ENCODE measurements at places on chromosomes 7 and 10.

- DNase-seq, result no peak
These were observed 546.5 kb upstream of the STEAP1 start for GRCh38 chr7:89607792-89608191.

DNA sequence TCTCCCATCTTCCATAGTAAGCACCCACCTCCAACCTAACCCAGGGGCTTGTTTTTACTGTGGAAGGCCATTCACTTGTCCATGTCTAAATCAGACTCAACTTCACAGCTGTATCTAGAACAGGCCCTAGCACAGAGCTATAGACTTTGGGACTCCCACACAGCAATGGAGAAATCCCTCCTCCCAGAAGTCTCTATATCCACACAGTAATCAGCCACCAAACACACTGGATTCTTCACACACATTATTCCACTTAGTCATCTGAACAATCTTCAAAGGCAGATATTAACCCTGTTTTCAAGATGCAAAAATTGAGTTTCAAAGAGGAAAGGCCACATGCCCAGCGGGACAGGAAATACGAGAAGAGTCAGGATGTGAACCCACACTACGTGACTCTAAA is 81.8 kb downstream of the MALSU1 start:
- DNase-seq, result no peak

- DNase-seq, result no peak
These were observed 34.1 kb upstream of the INPP5F start for GRCh38 chr10:119691726-119692125.

DNA sequence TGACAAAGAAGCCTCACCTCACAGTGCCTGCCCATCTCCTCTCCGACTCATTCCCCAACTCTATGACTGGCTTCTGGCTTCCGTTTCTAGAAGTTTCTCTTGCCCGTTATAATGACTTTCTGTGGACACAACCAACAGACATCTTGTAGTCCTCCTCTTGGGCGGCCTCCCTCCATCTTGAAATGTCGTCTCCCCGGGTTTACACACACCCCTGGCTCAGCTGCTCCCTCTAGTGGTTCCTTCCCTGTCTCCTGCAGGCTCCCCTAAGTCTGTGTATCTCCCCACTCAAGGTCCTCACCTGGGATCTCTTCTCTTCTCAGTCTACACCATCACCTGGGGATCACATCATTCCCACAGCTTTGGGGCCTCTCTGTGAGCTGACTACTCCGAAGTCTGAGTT is 123.4 kb upstream of the NEBL start:
- DNase-seq, result peak; percentile 5
